ENCODE measurements at places on chromosomes 4 and X. TPM values are rescaled to one million over a fixed set of nuclear protein-coding genes. Genes with fewer than 3 reads are reported as not detected.
A peak's percentile ranks its signal among the peaks of the same experiment; 100 is the strongest.

DNA sequence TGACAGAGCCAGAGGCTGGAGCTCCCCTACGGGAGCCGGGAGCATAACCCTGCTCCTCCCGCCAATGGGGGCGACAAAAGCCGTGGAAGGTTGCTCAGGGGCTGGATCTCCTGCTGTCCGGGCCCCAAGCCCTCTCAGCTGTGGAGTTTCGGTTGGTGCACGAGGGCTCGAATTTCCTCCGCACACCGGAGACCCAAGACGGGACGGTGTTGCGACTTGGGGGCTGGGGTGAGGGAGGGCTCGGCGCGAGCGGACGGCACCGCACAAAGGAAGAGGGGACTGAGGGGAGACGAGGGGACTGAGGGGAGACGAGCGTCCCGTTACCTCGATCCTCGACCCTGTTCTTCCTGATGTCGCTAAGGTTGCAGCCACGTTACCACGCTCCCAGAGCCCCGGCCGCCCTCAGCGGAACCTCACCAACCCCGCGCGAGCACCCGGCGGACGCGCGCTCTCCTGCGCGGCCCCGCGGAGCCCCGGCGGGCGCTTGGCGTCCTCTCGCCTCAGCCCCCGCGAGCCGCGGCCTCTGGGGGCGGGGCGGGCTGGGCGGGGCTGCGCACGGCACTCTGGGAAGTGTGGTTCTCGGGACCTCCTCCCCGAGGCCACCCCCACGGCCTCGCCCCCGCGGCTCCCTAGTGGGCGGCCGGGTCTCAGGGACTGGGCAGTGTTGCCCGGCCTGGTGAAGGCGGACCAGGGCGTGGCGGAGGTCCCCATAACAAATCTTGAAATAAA lies at the start of gene KLHL8:
TSS of gene KLHL8 (minus strand) at position 525 of the 729 bp plus-strand sequence. CDS start 25,079 bp downstream, outside the sequence.
- DNase-seq = peak; percentile 52

GRCh38 chr4:26701786-26702227 lies 117.9 kb downstream of the TBC1D19 start:
- DNase-seq = no peak

GRCh38 chrX:117487421-117487820 lies 629.2 kb downstream of the KLHL13 start:
- DNase-seq = no peak

GRCh38 chr4:134345244-134345643 lies 143.7 kb upstream of the PABPC4L start:
- no peak for DNase-seq

- no peak for DNase-seq
Measured at GRCh38 chr4:158770671-158771070, 1.8 kb downstream of the FNIP2 start.

- no peak for DNase-seq
Measured at GRCh38 chr4:6991771-6992557, 51.2 kb upstream of the TADA2B start.

GRCh38 chr4:90317785-90318184 lies 190.6 kb downstream of the CCSER1 start:
- DNase-seq = no peak

DNA sequence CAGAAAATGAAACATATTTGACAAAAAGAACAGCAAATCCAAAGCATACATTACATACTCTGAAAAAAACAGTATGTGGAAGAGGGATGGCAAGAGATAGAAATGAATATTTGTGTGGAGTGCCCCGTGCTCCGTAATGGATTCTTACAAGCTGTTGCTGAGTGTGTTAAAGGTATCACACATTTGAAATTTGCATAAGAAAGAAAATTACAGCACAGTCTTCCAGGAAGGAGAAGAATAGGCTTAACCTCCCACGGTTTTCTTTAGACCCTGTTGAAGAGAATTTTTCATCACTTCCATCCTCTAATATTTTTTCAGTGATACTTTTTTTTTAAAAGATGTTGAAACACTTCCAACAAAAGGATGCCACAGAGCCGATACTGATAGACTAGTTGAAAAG lies 1489.4 kb downstream of the RAPGEF2 start:
- DNase-seq = no peak

- DNase-seq = no peak
Measured at GRCh38 chr4:121397941-121398601, 17.3 kb upstream of the QRFPR start.

GRCh38 chr4:52964011-52964410 lies 101.9 kb downstream of the RASL11B start:
- no peak for DNase-seq

GRCh38 chrX:39869846-39870601 lies 227.7 kb downstream of the BCOR start:
- no peak for DNase-seq

DNA sequence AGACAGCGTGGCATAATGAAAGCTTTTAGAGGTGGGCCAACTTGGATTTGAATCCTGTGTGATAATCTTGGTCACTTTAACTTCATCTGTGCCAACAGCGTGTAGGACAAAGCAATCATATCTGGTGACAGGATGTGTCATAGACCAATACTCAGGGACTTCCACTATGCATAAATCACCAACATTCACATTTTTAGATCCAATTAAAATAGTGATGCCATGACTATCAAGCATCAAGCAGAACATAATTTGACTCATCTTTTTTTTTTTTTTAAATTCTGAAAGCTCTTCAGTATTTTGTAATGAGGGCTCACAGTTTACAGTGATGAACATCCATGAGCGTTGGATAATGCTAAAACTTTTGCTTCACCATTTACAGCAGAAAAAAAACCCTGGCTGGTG lies 27.3 kb upstream of the RAPGEF2 start:
- no peak for DNase-seq

- no peak for DNase-seq
Measured at GRCh38 chr4:27638163-27638915, 777.7 kb downstream of the STIM2 start.

DNA sequence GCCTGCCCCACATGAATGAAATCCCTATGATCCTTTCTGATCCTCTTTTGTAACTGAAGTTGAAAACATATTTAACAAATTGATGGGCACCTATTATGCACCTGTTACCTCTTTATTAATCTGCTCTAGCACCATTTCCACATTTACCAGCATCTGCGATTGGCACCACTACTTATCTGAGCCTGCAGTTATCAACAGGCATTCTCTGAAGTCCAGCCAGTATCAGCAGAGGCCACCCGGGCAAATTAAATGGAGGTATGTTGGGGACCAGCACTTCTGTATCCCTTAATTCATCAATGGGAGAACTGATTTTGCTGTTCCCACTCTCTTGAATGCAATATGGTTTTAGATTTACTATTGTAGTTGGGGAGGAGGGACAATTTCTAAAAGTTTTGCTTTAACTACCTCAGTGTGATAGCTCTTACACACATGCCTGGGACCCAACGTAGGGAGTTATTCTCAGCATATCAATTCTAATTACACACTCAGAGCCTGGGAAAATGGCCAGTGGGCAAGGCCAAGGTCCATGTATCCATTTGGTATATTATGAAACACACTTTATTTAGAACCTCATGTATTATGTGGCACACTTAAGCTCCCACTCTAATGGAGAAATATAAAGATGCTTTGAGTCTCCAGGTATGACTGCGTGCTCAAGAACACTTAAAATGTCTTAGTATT lies 1927.1 kb upstream of the PCDH7 start:
- no peak for DNase-seq

DNA sequence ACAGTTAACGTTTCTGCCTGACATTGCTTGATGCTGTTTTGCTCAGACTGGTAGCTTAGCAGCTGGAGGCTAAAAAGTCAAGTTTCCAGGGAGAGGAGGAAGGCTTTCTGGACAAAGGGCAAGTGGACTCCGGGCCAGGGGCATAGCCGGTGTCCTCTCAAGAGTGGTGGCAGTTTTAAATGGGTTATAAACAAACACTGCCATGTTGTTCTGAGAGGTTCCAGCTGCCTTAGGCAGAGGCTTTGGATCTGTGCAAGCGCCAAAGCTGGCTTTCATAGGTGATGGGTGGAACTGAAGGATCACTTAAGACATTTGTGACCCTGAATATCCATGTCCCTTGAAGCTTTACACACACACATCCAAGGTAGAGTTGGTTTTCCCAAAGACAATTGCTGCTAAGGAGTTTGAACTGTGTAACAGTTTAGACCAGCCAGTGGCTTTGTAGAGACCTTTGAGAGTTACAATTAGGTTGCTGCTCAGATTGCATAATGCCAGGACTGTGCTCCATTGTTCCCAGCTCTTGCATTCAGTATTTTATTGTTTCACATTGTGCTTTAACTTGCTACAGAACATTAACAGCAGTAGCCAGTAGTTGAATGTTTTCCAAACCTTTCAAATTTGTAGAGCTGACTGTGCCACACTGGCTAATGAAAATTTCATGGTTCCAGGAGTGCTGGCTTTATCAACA lies 54.1 kb upstream of the AP1S2 start:
- DNase-seq = no peak

- no peak for DNase-seq
Measured at GRCh38 chr4:5928274-5928673, 35.4 kb upstream of the CRMP1 start.

- peak; percentile 56 for DNase-seq
Measured at GRCh38 chr4:56799824-56800756, 21.4 kb downstream of the SPINK2 start.

DNA sequence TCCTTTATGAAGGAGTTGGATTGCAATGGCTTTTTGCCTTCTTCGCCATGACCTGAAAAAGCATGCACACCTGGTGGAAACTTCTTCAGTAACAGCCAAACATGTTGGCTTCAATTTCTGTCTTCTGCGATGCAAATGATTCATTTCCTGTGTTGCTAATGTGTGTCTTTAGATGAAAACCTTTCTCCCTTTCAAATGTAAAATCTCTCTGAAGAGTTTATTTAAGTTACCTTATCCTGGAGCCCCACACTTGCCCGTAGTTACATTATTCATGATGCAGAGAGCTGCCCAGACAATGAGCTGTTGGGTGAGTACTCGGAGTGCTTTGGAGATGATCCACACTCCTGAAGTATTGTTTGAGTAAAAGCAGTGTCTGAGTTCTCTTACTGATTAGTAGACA lies 1100.9 kb downstream of the RPA4 start:
- no peak for DNase-seq

DNA sequence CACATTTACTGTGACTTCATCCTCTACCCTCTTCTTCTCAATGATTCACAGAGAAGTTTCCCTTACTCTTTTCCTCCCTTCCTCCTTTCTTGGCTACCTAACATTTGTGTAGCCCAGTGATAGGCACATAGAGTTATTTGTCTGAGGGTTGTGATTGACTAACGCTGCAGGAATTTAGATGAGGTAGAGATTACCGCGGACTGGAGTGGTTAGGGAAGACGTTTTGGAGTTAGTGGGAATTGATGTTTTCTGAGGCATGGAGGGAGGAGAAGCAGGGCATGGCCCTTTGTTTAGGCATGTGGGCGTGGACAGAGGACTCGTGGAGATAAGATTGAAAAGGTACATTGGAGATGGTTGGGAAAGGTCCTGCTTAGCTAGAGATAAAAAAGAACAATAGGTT lies 246.7 kb downstream of the GPAT3 start:
- no peak for DNase-seq

- no peak for DNase-seq
Measured at GRCh38 chr4:94944726-94945125, 187.0 kb downstream of the BMPR1B start.

DNA sequence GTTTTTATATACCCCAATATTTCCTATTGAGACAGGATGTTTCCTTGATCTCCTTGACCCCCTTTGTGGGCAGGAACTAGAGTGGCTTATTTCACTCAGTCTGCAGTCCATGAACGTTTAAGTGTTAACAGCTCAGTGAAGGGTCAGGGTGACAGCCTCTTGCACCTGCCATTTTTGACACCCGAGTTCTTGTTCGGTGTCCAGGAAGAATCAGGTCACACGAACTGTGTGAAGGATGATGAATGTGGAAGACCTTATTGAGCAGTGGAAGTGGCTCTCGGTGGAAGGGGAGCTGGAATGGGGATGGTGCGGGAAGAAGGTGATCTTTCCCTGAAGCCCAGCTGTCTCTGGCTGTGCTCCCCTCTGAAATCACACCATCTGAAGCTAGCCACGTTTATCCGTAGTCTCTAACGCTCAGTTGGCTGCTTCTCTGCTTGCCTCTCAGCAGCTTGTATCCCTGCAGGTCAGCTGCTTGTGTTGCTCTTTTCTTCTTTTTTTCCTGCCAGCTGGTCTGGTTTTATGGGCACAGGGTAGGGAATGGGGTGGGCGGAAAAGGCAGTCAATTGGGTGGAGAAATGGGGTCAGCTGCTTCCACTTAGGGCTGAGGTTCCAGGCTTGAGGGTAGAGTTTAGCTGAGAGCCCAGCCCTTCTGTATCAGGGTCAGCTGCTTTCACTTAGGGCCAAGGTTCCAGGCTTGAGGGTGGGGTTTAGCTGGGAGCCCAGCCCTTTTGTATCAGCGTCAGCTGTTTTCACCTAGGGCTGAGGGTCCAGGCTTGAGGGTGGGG lies 29.0 kb upstream of the CCNG2 start:
- DNase-seq = no peak

NEIL3 gene
- not detected for total RNA-seq

CT47B1 gene
- not detected for total RNA-seq

RIPPLY1 gene
- total RNA-seq = not detected

PNPLA4 gene
- total RNA-seq = 10.8 TPM

POF1B gene
- total RNA-seq = 0.24 TPM

CSAG2 gene
- total RNA-seq = not detected

USP17L25 gene
- total RNA-seq = not detected

BMPR1B gene
- 1.9 TPM for total RNA-seq
